ENCODE measurements at places on chromosomes 1 and 21. TPM values are rescaled to one million over a fixed set of nuclear protein-coding genes. Genes with fewer than 3 reads are reported as not detected.

GRCh38 chr1:221865808-221866207 lies 123.9 kb upstream of the DUSP10 start:
- peak; percentile 82 for DNase-seq

Gene CR1L
- not detected for total RNA-seq

DNA sequence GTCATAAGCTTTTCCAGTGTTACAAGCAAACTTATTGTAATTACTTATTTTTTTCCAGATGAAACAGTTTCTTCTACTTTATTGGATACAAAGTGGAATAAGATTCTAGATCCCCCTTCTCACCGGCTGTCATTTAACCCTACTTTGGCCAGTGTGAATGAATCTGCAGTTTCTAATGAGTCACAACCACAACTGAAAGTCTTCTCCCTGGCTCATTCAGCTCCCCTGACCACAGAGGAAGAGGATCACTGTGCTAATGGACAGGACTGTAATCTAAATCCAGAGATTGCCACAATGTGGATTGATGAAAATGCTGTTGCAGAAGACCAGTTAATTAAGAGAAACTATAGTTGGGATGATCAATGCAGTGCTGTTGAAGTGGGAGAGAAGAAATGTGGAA lies 95.5 kb downstream of the ZFYVE9 start:
- peak; percentile 80 for DNase-seq

Gene SEMA4A
- 16.9 TPM for total RNA-seq

GRCh38 chr1:31748365-31748764 lies 15.8 kb downstream of the ADGRB2 start:
- DNase-seq, result peak; percentile 21

DNA sequence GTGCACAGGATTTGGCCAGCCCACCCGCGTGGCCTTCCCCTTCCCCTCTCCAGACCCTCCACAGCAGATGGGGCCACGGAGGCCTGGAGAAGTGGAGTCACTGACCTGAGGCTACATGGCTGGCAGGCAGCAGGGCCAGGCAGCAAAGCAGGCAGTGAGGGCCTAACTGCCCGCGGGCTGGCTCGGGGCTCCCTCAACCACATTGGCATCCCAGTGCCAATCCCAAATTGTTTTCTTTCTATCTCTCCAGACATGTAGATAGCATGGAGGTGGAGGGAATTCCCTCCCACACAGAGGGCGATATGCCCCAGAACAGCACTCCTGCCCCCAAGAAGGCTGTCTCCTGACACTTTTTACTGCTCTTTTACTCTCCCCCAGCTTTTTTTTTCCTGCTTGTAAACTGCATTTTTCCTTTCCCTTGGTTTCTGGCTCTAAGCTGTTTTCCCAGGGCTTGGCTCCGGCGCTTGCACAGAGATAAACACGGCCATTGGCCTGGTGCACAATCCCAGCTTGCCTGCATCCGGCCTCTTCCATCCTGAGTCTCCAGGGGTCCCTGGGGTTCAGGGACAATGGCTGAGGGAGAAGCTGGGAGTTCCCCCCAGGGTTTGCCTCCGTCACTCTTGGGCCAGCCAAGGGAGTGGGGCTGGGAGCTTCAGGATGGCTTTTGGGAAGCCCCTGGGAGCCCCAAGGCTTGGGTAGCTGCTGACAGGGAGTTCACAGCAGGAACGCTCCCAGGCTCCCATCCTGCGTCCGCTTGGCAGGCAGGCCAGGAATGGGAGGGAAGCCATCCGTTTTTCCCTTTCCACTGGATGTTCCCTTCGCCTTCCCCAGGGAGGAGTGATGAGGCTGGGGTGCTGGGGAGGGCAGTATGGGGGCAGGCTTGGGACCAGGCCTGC lies 7.0 kb downstream of the EPHX1 start:
- DNase-seq, result no peak

DNA sequence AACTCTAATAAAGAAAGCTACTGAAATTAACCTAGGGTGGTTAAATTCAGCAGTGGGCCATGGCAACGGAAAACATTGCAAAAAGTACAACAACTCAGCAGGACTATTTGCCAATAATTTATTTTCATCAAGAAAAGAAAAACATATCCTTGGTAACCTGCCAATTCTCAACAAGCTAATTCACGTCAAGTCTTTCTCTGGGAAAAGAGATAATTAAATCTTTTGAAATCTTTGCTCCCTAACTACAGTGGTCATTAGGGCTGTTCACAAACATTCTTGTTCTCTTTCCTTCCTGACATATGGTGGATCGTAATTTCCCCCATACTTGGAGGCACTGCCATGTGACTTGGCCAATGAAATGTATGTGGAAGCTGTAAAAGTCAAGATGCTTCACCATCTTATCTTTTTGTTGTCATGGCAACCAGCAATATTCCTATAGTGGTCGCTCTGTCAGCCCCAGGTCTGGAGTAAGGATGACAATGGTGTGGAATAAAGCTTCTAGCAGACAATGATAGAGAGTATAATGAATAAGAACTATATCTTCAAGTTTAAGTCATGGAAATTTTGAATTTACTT lies 29.6 kb upstream of the ZNF326 start:
- no peak for DNase-seq

Gene CBS
- total RNA-seq, result 96.9 TPM

Gene CD244
- total RNA-seq, result under 0.01 TPM

GRCh38 chr1:96281491-96281890 lies 440.1 kb upstream of the PTBP2 start:
- DNase-seq, result no peak

- DNase-seq, result no peak
These were observed 1341.7 kb downstream of the PLA2G4A start for GRCh38 chr1:188170411-188170810.

DNA sequence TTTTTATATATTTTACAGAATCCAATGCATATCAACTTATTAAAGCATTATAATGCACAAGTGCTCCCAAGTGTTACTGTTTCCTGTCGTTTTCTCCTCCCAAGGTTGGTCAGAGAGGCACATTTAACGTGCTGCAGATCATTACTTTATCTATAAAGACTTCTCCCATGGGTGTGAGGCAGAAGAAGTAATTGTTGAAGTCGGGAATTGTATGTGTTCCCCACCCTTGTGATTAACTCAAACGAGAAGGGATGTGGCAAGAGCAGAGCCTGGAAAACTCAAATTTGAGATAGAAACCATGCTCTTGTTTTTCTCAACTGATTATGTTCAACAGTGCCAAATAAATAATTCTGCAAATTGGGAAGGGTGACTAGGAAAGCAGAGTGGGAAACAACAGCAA lies 412.5 kb upstream of the ADAMTS5 start:
- DNase-seq, result no peak

- no peak for DNase-seq
These were observed 77.3 kb downstream of the SH3BGR start for GRCh38 chr21:39529026-39529425.

Gene KCNE1
- total RNA-seq, result 0.26 TPM

DNA sequence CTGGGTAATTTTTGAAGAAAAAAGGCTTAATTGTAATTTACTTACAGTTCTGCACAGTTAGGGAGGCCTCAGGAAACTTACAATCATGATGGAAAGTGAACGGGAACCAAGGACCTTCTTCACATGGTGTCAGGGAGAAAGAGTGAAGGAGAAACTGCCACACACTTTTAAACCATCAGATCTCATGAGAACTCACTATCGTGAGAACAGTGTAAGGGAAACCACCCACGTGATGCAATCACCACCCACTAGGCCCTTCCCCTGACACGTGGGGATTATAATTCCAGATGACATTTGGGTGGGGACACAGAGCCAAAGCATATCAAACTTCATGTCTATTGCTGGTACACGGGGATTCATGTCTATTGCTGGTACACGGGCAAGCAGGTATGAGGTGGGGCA lies 5.3 kb upstream of the SFT2D2 start:
- no peak for DNase-seq

DNA sequence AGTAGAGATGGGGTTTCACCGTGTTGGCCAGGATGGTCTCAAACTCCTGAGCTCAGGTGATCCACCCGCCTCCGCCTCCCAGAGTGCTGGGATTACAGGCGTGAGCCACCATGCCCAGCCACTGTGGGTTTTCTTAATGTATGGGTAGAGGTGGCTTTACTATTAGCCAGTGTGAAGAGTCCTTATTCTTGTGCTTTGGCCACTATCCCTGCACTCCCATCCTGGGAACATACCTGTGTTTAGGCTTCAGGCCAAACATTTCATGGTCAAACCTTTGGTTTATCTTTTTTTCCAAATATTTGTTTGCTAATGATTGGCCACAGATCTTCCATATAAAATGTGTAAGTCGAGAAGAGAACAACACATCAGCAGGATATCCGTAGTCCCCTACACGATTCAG lies 16.5 kb downstream of the FMO5 start:
- no peak for DNase-seq

Gene PARS2
- 5.3 TPM for total RNA-seq

Gene DIO1
- total RNA-seq, result not detected

Gene AMPD2
- 14.8 TPM for total RNA-seq

DNA sequence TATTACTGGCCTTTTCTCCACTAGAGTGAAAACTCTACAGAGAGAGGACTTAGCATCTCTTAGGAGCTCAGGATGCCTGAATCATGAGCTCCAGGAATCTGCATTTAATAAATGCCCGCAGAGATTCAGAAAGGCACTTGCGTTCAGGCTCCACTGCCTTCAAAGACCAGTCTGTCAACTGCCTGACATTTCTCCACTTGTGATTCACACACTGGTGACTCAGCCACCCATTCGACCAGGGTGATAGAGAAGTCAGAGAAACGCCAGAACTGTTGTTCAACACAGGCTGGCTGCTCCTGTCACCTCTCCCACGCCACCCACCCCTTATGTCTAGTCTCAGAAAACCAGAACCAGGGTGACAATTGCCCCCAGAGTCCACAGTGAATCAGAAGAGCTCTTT lies 26.9 kb upstream of the LBR start:
- peak; percentile 96 for DNase-seq

- DNase-seq, result no peak
These were observed 18.8 kb upstream of the SRM start for GRCh38 chr1:11078631-11079030.

Gene GJA8
- not detected for total RNA-seq

DNA sequence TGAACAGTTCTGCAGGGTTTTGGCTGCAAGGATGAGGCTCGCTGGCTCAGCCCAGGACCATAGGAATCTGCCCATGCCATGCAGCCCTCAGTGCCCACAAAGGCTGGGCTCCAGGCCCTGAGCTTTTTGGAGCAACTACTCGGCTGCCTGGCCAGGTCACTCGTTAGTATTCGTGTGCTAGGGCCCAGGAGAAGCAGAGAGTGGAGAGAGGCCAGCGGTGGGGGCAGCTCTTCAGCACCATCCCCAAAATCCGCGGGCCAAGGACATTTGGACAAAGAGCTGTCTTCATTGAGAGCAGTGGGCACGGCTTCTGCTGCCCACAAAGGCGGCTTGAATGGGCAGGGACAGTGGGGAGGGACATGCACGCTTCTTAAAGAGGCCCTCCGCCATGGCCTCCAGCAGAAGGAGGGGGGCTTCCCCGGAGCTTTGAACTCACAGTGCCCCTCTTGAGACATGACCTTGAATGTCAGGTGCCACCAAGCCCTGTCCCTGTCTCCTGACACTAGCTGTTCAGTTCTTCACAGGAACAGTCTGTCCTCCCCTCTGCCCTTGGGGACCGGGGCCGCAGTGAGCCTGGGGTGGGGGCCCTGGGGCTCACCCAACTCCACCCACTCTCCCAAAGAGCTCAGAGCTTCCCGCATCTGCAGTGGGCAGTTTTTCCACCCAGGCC lies 106.1 kb upstream of the ARHGEF16 start:
- no peak for DNase-seq

DNA sequence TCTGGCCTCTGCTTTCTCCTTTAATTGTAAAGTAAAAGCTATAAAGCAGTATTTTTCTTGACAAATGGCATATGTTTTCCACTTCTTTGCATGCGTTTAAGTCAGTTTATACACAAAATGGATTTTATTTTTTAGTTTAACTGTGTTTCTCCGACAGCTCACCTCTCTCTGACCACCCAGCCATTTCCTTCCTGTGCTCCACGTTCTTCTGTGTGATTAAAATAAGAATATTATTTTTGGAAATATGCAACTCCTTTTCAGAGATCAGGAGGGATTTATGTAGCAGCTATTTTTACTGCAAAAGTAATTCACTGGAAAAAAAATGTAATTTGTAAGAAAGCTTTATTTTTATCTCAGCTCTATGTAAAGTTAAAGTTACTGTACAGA lies 18.0 kb downstream of the ETS2 start:
- DNase-seq, result no peak

Gene CYP4Z1
- total RNA-seq, result not detected

DNA sequence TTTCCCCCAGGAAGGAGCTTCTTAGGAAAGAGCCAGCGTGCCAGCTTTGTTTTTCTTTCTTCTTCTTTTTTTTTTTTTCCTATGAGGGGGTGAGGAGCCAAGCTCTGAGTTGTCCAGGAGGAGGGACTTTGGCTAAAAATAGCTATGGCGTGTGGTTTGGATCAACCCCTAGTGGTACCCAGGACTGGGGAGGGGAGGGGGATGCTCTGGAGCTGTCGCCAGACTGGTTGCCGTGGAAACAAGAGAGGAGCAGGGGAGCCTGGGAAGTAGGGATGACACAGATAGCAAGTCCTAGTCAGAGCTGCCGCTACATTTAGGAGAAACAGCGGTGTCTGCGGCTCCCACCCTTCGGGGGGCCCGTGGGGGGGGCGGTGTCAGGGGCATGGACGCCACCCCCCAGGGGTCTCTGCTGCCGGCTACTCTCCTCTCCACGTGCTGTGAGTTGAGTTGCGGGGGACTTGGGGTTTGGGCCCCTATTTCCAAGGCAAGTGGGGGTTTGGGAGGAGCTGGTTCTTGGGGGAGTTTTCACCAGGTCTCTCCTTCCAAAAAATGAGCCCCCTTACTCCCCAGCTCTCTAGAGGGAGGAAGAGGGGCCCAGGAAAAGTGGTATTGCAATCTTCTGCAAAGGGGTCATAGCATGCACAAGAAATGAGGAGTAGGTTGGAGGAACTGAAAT lies at the start of gene KCNJ9:
Gene KCNJ9 (plus strand): TSS at position 278 of the 676 bp plus-strand sequence. CDS start 2,493 bp downstream, outside the sequence.
- no peak for DNase-seq

Data from bronchial epithelial cell (primary cell).